Ovary (tissue), 10 donors: ENCODE measurements at places on chromosomes 2 and 18. TPM values are rescaled to one million over a fixed set of nuclear protein-coding genes. Genes with fewer than 3 reads are reported as not detected.
A peak's percentile ranks its signal among the peaks of the same experiment; 100 is the strongest.

DNA sequence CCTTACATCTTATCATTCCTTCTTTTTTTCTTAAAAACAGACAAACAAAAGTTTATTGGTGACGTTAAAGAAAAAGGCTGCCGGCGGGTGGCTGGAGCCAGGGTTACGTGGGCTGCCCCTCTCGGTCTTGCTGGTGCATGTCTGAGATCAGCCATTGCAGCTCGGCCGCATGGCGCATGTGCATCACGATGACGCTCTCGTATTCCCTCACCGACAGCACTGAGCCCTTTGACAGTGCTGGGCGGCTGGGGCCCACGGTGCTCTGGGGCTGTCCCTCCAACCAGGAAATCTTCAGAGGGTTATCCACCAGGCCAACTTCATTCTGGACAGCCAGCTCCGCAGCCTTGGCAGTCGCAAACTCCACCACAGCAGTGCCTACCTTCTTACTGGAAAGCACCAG is 1081.8 kb upstream of the TMEFF2 start:
- no peak for DNase-seq

Gene COL6A3
- 378 TPM for total RNA-seq

GRCh38 chr18:46917108-46917802 is at the start of the genes KATNAL2 and PIAS2:
Gene KATNAL2, plus strand, starts transcription at chr18:46917602. Its CDS starts 29,271 bp downstream, at chr18:46946873.
Gene PIAS2, minus strand, starts transcription at chr18:46917507. Its CDS starts 162 bp downstream, at chr18:46917345.
- peak; percentile 82 for DNase-seq

- no peak for DNase-seq
Measured at GRCh38 chr2:22932288-22932687, 452.7 kb upstream of the KLHL29 start.

- peak; percentile 42 for DNase-seq
Measured at GRCh38 chr2:1550658-1551316, 137.5 kb downstream of the TPO start.

DNA sequence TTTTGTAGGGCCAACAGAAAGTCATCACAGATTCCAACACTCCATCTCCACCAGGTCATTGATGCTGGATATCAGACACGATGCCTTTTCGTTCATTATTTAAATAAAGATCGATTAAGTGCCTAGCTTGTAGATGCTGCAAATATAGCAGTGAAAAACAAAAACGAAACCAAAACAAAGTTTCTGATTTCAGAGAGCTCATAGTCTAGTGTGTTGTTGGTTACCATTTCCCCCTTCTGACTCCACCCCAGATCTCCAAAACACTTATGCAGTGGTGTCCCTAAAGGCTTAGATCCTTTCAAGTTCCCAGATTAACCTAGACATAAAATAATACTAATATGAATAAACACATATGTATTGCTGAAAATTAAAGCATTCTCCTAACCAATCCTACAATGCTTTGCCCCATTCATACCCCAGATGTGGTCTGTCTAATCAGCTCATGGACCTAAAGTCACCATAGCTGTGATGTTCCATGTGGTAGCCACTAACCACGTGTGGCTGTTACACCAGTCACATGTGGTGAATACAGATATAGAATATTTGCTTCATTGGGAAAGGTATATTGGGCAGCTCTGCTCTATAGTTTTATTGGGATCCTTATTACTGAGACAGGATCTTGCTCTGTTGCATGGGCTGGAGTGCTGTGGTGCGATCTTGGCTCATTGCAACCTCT is 787.2 kb downstream of the TDRD15 start:
- no peak for DNase-seq

GRCh38 chr2:239674101-239674980 is 273.5 kb upstream of the HDAC4 start:
- DNase-seq: no peak

Gene NGEF
- total RNA-seq: 0.80 TPM

Gene TMEM247
- total RNA-seq: not detected

- DNase-seq: no peak
Measured at GRCh38 chr2:203708846-203709396, 2.5 kb downstream of the CD28 start.

DNA sequence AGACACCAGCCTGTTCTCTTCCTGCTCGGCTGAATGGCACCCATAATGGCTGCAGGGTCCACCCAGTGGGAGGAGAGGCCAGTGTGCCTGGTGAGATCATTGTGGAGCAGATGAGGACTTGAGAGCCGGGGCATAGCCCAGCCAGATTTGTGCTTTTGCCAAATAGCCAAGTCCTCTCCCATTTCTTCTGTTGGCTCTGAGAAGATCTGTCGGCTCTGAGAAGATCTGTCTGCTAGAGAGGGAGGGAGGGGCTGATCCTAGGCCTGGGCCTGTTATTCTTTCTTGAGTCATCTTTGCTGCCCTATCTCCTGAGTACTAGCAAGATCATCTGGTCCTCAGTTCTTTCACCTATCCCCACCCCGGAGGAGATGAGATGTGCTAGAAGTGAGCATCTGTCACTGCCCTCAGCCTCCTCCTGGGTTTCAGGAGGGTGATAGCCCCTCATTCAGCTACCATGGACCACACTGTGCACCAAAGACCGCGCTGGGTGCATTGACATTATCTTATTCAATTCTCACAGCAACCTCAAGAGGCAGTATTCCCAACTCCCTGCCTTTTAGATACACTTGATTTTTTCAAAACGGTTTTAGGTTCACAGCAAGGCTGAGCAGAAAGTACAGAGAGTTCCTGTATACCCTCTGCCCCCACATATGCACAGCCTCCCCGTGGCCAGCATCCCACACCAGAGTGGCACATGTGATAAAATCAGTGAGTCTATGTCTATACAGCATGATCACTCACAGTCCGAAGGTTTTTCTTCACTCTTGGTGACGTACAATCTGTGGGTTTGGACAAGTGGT is 98.6 kb downstream of the CAPN13 start:
- DNase-seq: no peak

- DNase-seq: no peak
Measured at GRCh38 chr18:76454418-76454817, 40.6 kb downstream of the ZNF516 start.

DNA sequence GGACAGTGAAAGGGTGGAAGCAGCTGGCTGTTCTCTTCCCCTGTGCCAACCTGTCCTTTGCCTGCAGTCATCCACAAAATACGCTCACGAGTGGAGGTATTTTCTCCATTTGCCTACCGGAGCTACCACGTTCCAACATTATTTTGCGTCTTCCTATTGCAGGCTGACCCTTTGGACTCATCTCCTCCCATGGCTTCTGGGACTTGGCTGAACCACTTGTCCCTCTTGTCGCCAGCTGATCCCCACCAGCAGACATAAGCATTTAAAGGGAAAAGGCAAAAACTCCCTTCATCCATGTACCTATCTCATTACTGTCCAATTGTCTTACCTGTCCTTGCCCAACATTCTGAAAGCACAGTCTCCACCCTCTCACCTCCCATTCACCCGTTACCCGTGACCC is 13.0 kb downstream of the C2orf74 start:
- DNase-seq: no peak

GRCh38 chr18:44458777-44459176 is 221.9 kb upstream of the SETBP1 start:
- no peak for DNase-seq

DNA sequence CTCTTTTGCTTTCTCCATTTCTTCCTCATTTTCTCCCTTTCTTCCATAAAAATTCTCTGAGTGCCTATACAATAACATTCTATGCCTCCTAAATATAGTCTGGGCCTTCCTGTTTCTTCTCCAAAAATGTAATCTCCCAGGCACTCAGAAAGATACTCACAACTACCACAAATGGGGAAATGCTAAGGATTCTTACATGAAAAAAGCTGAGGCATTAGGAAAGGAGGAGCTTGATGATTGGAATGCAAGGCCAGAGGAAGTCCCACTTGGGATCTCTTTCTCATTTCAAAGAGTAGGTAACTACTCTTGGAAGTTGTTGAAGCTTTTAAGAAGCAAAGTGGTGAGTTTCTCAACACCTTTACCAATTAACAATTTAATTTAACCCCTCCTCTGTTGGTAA is 3.4 kb downstream of the VSNL1 start:
- no peak for DNase-seq

GRCh38 chr2:173415431-173416381 is 61.0 kb downstream of the CDCA7 start:
- DNase-seq: no peak

Gene CFAP221
- 2.8 TPM for total RNA-seq

GRCh38 chr2:196598412-196598811 is 41.1 kb upstream of the CCDC150 start:
- DNase-seq: no peak

Gene ANKRD29
- 17.6 TPM for total RNA-seq

Gene PROKR1
- total RNA-seq: not detected

- DNase-seq: no peak
Measured at GRCh38 chr2:70668432-70668831, 99.6 kb downstream of the ADD2 start.

DNA sequence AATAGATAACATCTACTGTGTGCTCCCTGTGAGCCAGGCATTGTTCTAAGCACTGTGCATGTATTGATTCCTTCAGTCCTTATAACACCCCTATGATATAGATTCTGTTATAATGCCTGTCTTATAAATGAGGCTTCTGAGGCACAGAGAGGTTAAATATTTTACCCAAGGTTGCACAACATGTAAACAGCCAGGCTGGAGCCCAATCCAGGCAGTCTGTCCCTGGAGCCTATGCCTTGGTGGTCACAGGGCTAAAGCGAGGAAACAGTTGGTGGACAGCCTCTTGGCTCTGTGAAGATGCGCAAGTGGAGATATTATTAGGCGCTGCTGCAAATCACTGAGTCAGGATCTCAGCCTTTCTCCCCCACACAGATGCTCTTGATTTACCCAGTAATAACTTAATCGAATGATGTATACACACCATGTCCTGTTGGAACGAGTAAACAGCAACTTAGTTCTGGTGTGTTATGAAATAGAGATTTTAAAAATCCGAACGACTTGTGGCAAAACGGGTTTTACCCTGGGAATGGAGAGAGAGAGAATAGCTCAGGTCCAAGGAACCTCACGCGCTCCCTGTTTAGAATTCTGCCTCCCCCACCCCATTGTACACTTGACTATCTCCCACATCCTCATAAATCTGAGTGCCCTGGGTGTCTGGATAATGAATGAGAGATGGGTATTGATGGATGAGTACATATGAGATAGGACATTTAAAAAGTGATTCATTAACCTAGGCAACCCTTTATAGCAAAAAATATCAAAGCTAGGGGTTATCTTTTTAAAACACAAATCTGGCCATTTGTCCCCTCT is 231.9 kb downstream of the BCL2 start:
- DNase-seq: no peak

Gene DSG4
- not detected for total RNA-seq

DNA sequence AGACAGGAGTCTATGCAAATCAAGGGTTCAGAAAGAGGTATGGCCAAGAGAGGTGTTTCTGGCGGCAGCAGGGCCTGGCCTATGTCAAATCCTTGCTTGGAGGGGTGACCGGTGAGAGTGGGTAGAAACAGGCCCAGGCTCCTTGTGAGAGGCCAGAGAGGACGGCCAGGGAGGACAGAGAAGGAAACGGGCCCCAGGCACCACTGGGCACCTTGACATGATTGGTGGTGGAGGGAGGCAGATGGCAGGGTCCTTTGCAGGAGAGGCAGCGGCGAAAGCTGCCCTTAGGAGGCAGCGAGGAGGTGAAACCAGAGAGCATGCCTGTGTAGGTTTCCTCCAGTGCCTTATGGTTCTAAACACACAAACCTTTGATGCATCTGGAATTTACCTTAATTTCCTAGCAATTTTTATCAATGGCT is 6.2 kb downstream of the RAMP1 start:
- no peak for DNase-seq

DNA sequence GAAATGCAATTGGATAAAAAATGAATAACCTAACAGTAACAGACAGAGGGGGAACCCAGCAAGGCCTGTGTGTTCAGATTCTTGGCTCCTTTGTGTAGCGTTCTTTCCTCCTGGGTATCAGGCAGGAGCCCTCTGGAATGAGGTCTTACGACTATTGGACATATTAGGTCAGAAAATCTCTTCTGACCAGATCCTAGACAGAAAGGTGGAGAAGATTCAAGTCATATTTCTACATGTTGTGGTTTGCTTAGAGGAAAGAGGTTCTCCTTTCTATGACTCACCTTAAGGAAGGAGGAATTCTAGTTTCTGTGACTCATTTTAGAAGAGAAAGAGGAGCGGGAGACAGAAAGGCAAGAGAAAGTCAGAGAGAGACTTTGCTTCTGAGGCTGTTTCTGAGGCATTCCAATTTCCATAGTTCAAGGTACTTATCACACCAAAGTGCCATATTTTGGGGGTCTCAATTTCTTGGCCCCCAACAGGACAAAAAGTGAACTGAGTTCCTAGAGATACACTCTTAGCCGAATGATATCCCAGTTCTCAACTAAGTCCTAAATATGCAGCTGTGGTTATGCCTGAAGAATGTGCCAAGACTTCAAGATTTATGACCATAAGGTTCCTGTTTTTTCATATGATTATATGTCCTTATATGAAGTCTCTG is 618.6 kb downstream of the ZEB2 start:
- no peak for DNase-seq

DNA sequence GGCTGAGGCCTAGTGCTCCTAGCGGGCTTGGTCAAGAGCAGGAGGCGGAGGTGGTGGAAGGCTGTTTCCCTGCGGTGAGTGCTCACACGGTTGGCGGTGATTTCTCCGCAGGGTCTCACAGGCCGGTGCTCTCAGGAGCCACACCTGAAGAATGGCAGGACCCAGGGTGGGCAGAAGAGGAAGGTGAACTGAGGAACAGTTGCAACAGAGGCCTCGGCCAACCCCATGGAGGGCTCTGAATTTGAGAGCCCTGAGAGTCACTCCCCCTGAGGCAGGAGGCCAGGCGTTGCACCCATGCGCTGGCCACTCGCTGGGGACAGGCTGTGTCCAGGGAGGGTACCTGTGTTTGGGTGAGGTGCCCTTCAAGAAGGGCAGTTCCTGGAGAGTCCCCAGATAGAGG is 35.3 kb upstream of the ZNF516 start:
- no peak for DNase-seq

- no peak for DNase-seq
Measured at GRCh38 chr2:37698931-37699481, 27.6 kb upstream of the CDC42EP3 start.

Gene IRS1
- 29.5 TPM for total RNA-seq
